ENCODE measurements at places on chromosomes 2 and 18.

DNA sequence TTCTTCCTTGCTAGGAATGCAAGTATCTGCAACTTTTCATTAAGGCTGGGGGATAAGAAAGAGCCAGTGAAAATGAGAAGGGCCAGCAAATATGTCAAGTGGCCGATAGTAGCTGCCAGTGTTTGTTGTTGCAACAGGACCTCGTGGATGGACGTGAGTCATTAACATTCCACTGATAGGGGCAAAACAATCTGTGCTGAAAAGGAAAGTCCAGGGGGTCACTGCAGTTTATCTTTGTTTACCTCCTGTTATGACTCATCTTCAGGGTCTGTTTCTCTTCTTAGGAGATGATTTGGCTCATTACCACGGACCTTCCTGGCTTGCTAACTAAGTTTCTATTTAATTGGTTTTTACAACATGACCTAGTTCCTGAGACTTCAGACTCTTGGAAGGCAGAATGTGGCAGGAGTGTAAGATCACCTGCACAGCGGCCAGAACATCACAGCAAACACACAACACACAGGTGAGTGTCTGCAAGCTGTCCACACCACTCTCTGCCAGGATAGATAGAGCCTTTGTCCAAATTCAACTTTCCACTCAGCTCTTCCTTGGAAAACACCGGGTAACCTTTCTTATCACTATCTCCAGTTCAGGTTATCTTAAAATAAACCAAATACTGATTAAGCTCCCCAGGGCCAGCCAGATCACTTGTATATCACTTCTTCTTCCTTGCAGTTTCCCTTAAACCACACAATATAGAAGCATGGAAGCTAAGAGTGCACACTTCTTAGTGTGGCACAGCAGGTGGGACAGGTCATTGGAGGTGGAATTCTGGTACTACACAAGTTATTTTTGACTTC lies 157.5 kb upstream of the LMAN1 start:
- DNase-seq, result no peak

DNA sequence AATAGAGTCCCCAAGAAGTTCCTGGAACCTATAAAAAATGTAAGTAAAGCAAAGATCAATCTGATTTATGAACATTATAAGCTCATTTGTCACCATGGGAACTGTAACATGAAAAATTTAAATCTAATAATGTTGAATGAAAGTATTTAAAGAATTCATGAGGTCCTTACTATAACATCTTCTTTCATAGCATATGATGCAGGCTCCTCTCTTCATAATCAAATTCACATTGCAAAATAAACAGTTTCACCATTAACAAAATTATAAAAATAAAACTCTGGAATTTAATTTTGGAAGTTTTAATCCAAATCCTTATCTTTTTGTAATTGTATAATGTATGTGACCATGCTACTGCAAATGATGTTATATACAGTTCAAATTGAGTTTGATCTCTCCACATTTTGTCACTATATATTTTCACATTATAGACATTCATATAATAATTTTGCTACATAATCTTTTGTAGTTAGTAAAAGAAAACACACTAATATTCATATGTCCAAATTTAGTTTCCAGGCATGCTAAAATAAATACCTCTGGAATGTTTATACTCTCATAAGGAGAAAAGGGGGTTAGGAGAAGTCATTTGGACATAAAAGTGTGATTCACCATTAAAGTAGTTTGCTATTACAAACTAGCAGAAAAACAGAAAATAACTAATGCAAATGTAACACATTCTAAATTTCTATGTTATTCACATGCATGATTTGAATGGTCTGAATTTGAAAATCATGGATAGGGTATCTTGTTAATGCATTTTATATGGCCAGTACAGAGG lies 954.1 kb downstream of the DSC3 start:
- no peak for DNase-seq

- DNase-seq, result no peak
Observed at GRCh38 chr18:39776766-39777165, 2178.3 kb upstream of the PIK3C3 start.

- DNase-seq, result no peak
Observed at GRCh38 chr18:67639872-67640271, 123.4 kb upstream of the DSEL start.

DNA sequence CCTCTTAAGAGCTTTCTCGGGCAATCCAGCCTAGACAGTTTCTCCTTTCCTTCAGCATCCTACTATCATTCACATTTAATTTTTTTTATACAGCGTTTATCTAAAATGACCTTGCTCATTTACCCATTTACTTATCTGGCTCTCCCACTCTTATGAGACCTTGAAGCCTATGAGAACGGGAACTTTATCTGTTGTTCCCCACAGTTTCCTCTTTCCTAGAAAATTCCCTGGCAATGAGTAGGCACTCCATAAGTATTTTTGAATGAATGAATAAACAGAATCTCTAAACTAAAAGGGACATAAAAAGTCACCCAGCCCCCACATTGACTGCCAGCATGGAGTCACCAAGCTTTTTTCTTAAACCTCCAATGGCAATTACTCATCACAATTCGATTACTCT lies 353.2 kb downstream of the METTL4 start:
- DNase-seq, result no peak

DNA sequence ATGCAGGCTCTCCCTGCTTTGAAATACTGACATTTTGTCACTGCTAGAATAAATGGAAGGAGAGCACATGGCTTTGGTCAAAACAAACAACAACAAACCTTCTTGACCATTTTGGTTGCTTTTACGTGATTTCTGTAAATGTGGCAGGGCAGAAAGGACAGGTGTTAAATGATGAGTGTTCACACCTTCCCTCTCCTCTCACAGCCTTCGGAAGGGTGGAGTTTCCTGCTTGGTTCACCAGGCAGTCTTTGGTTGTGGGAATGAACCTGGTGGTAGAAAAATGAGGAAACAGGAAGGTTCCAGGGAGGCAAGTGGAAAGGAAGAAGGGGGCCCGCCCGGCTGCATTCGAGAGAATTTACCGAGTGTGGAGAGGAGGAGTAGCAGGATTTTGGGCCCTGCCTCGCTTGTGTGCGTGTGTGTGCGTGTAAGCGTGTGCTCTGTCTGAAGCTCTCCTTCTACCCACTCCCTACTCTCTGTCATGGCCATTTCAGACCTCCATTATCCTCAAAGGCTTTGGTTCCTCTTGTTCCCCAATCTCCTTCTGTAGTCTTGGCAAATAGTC lies 23.7 kb upstream of the SPP2 start:
- no peak for DNase-seq

- no peak for DNase-seq
Observed at GRCh38 chr18:26480897-26481795, 67.2 kb downstream of the KCTD1 start.

GRCh38 chr2:241764275-241765241 lies 12.1 kb upstream of the GAL3ST2 start:
- no peak for DNase-seq

DNA sequence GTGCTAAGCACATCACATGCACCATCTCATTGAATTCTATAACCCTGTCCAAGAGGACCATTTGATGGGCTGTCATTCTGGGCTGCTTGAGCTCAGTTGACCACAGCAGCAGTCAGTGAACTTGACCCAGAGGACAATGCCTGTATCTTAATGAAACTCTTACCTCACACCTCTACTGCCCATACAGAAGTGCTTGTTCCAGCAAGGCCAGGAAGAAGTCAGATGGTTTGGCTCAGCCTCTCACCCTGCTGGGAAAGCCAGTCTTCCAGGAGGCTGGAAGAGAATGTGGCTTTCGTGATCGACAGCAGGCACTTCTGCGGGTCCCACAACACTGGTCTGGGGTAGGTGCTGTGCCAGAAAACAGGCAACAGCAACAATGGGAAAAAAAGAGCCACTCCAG lies 47.3 kb downstream of the CFAP221 start:
- no peak for DNase-seq

GRCh38 chr2:232757905-232758304 lies 18.5 kb downstream of the KCNJ13 start:
- no peak for DNase-seq

- no peak for DNase-seq
Observed at GRCh38 chr2:100166701-100167100, 24.3 kb upstream of the AFF3 start.

GRCh38 chr2:10426726-10427617 lies 21.2 kb downstream of the ODC1 start:
- DNase-seq, result no peak

GRCh38 chr18:74748809-74749208 lies 151.1 kb downstream of the ZNF407 start:
- no peak for DNase-seq

- DNase-seq, result no peak
Observed at GRCh38 chr2:173086518-173087213, 11.0 kb downstream of the MAP3K20 start.

- no peak for DNase-seq
Observed at GRCh38 chr2:143382573-143382972, 253.4 kb downstream of the ARHGAP15 start.

GRCh38 chr18:49075681-49076080 lies 124.9 kb upstream of the SMAD7 start:
- DNase-seq, result no peak

GRCh38 chr18:26207937-26208336 lies 18.3 kb upstream of the TAF4B start:
- no peak for DNase-seq

Measured in stimulated activated CD4-positive, alpha-beta T cell treated with anti-CD3 and anti-CD28 coated beads, Interleukin-1b, Interleukin-23, amount 100 ng/mL, for 4 hours (primary cell).